ENCODE measurements at places on chromosomes 16 and 17.

DNA sequence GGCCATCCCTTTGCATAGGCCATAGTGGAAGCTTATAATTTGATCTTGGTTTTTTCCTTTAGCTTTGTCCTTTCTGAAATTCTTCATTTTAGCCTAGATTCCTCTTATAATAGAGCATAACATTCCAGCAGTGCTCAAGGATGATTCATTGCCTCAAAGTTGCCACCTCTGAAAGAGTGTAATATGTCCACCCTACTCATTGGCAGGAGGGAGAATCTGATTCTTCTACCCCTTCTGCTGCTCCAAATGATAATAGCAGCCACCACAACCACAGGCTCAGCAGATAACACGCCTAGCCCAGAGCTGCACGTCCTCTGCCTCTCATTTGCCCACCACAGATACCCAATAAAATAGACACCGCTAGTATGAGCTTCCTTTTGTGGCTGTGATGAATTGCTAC is 337.4 kb upstream of the HSBP1 start:
- DNase-seq, result no peak

DNA sequence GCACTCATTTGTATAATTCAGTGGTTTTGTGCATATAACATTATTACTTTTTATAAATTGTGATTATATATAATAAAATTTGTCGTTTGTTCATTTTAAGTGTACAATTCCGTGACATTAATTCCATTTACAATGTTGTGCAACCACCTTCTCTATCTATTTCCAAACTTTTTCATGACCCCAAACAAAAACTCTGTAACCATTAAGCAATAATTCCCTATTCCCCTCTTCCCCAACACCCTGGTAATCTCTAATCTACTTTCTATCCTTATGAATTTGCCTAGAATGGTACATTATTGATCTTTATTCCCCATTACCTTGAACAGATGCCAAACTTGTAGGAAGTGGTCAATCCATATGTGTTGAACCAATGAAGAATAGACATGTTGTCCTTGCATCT is 61.3 kb upstream of the SMIM36 start:
- no peak for DNase-seq

DNA sequence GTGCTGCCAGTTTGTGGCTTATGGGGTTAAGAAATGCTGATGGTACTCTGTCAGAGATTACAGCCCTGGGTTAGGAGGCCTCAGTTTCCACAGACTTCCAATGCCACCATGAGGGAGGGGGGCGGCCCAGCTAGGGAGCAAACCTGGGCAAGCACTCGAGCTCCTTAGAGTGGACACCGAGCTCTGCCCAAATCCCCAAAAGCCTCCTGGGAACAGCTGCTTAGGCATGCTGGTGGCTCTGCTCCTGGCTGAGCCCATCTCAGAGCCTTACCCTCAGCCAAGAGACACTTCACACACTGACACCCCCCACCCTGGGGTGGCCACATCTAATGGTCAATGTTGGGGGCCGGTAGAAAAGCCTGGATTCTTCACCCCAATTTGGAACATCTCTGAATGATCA is 66.1 kb downstream of the C16orf78 start:
- no peak for DNase-seq

GRCh38 chr17:5555254-5555653 is 29.1 kb downstream of the NLRP1 start:
- DNase-seq, result no peak
